ENCODE measurements at places on chromosomes 6 and 20.

- H3K36me3 ChIP-seq: peaks cover 19% of the 10 kb centered on the region
- DNase-seq: no peak
- H3K4me1 ChIP-seq: no peaks in the 10 kb centered on the region
Observed at GRCh38 chr20:62354811-62355341, 12.2 kb downstream of the LAMA5 start.

GRCh38 chr6:167298127-167298526, 7.0 kb downstream of the UNC93A start:
- no peaks in the 10 kb centered on the region for H3K4me1 ChIP-seq
- no peak overlapping the region for H3K27ac ChIP-seq
- H3K36me3 ChIP-seq: no peaks in the 10 kb centered on the region
- no peaks in the 10 kb centered on the region for H3K27me3 ChIP-seq
- no peak for DNase-seq
- no peak overlapping the region for H3K4me3 ChIP-seq

DNA sequence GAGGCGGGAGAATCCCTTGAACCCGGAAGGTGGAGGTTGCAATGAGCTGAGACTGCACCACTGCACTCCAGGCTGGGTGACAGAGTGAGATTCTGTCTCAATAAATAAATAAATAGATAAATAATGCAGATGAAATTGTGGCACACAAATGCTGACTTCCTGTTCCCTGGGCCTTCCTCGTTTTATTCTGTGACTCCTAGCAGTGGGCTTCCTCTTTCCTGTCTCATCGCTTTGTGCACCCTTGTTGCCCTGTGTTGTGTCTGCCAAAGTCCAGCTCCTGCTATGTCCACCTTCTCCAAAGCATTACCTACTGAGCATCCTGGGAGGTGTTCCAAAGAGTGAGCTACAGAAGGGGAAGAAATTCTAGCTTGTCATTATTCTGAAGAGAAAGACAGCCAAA, 100.2 kb upstream of the TIAM2 start:
- no peak overlapping the region for H3K4me3 ChIP-seq
- H3K27me3 ChIP-seq: no peaks in the 10 kb centered on the region
- no peak overlapping the region for H3K27ac ChIP-seq
- no peak for DNase-seq
- no peaks in the 10 kb centered on the region for H3K36me3 ChIP-seq
- no peaks in the 10 kb centered on the region for H3K4me1 ChIP-seq

GRCh38 chr6:115832786-115833185, 227.9 kb downstream of the FRK start:
- DNase-seq: no peak
- H3K27ac ChIP-seq: no peak overlapping the region
- no peak overlapping the region for H3K4me3 ChIP-seq
- no peaks in the 10 kb centered on the region for H3K27me3 ChIP-seq

DNA sequence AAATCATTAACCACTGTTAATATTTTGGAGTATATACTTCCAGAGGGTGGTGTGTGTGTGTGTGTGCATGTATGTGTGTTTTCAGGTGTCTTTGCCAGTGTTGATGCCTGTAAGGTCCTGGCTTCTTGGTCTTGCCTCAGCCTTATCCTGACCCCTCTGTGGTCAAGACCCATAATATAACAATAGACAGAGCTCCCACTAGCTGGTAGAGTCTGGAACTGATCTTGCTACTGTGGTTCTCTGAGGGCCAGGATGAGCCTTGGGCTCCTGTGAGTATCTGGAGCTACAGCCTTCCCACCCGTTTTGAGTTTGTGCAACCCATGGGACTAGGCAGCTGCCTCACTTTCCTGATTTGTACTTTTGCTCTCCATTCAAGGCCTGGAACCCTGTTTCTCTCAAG, 191.0 kb downstream of the IBTK start:
- H3K27me3 ChIP-seq: no peaks in the 10 kb centered on the region
- no peaks in the 10 kb centered on the region for H3K36me3 ChIP-seq
- DNase-seq: no peak

GRCh38 chr6:21840428-21840827, 246.9 kb downstream of the SOX4 start:
- H3K27ac ChIP-seq: no peak overlapping the region
- H3K4me3 ChIP-seq: no peak overlapping the region
- H3K36me3 ChIP-seq: no peaks in the 10 kb centered on the region
- DNase-seq: no peak

DNA sequence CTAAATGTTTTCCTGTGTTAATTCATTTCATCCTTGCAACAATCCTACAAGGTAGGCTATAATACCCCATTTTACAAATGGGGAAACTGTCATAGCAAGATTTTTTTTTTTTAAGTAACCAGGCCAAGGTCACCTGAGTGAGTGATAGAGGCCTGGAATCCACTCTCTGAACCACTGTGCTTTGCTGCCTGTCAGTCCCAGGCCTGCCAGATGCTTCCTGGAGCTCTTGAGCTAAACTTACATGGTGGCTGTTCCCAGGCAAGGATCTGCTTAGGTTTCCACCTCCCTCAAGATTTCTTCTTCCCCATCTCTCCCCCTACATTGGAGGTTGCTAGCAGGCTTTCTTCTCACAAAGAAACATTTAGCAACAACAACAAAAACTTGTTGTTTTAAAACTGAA, 32.7 kb upstream of the RNF8 start:
- H3K27ac ChIP-seq: peak overlapping the region; percentile 68
- H3K4me3 ChIP-seq: no peak overlapping the region
- no peak for DNase-seq
- H3K27me3 ChIP-seq: no peaks in the 10 kb centered on the region
- peaks cover 30% of the 10 kb centered on the region for H3K36me3 ChIP-seq

GRCh38 chr6:75211920-75212590, 6.2 kb upstream of the COL12A1 start:
- DNase-seq: no peak
- no peak overlapping the region for H3K27ac ChIP-seq
- H3K4me3 ChIP-seq: no peak overlapping the region
- H3K36me3 ChIP-seq: no peaks in the 10 kb centered on the region

GRCh38 chr20:6341491-6341890, 218.7 kb upstream of the FERMT1 start:
- no peak overlapping the region for H3K27ac ChIP-seq
- no peak overlapping the region for H3K4me3 ChIP-seq
- no peak for DNase-seq
- H3K36me3 ChIP-seq: no peaks in the 10 kb centered on the region

DNA sequence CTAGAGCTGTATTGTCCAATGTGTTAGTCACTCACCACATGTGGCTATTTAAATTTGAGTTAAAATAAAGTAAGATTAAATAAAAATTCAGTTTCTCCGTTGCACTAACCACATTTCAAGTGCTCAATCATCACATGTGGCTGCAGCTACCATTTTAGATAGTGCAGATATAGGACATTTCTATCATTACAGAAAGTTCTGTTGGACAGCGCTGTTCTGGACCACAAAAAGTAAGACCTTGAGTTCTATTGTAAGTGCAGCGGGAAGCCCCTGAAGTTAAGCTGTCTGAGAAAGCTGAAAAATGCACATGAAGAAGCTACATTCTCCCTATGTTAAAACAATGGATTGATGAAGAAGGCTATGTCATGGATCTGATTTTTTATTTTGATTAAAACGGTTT, 1.1 kb downstream of the ORC3 start:
- H3K27ac ChIP-seq: no peak overlapping the region
- peak overlapping the region; percentile 92 for H3K4me3 ChIP-seq
- no peaks in the 10 kb centered on the region for H3K27me3 ChIP-seq
- no peak for DNase-seq

GRCh38 chr6:17485181-17485580, 91.8 kb downstream of the CAP2 start:
- peaks cover 11% of the 10 kb centered on the region for H3K4me1 ChIP-seq
- H3K27me3 ChIP-seq: no peaks in the 10 kb centered on the region
- H3K4me3 ChIP-seq: no peak overlapping the region
- DNase-seq: no peak
- peak overlapping the region; percentile 74 for H3K27ac ChIP-seq

- DNase-seq: no peak
- no peak overlapping the region for H3K27ac ChIP-seq
- no peaks in the 10 kb centered on the region for H3K4me1 ChIP-seq
- H3K4me3 ChIP-seq: no peak overlapping the region
Observed at GRCh38 chr6:135796643-135797305, 54.7 kb upstream of the PDE7B start.

DNA sequence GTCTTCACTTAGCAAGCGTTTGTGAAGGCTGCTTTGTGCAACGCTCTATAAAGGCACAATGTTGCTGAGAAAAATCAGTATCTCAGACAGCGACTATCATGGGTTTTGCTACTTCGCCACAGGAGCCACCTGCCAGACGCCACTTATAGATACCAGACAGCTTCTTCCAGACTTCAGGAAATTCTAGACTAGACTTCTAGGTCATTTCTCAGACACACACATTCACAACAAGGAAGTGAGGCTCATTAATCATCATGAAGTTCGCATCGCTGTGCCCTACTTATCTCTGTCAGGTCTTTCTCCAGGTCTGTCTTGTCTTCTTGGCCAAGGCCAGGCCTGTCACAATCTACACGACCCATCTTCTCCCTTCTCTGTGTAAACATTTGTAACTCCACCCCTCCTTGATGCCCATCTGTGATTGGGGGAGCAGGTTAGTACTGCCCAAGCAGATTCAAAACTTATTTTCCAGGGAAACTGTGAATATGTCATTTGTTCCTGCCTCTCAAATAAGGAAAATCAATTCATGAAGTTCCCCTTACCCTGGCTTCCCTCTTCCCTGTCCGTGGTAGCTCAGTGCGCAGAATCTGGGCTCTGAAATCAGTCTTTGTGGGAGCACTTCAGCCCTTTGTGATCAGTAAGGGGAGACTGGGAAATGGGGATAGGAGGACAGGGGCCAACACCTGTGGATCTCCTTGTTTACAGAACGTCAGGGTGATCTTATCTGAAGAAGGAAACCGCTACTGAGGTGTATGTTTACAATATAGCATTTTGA, 115.5 kb downstream of the TNFAIP3 start:
- H3K27ac ChIP-seq: no peak overlapping the region
- no peak for DNase-seq
- H3K27me3 ChIP-seq: no peaks in the 10 kb centered on the region
- no peaks in the 10 kb centered on the region for H3K4me1 ChIP-seq

GRCh38 chr6:35804996-35805736, at the start of gene LHFPL5:
LHFPL5 (plus strand) TSS chr6:35805352; CDS start chr6:35805671, 319 bp downstream.
- peak within 1 kb of the TSS; percentile 24 for H3K4me3 ChIP-seq
- no peaks in the 10 kb centered on the region for H3K36me3 ChIP-seq
- peaks cover 6% of the 10 kb centered on the region for H3K4me1 ChIP-seq
- no peak for DNase-seq
- no peak within 1 kb of the TSS for H3K27ac ChIP-seq
- H3K27me3 ChIP-seq: no peaks in the 10 kb centered on the region

- no peak for DNase-seq
- H3K27me3 ChIP-seq: no peaks in the 10 kb centered on the region
- peaks cover 8% of the 10 kb centered on the region for H3K4me1 ChIP-seq
- H3K27ac ChIP-seq: no peak overlapping the region
- no peak overlapping the region for H3K4me3 ChIP-seq
Observed at GRCh38 chr20:2771631-2772080, 28.8 kb downstream of the CPXM1 start.

- DNase-seq: no peak
- no peak overlapping the region for H3K27ac ChIP-seq
- no peaks in the 10 kb centered on the region for H3K4me1 ChIP-seq
Observed at GRCh38 chr20:10571313-10571815, 102.4 kb downstream of the JAG1 start.

- H3K36me3 ChIP-seq: no peaks in the 10 kb centered on the region
- DNase-seq: no peak
- H3K4me3 ChIP-seq: peak overlapping the region; percentile 54
Observed at GRCh38 chr20:380763-381580, 412 bp downstream of the TRIB3 start.

DNA sequence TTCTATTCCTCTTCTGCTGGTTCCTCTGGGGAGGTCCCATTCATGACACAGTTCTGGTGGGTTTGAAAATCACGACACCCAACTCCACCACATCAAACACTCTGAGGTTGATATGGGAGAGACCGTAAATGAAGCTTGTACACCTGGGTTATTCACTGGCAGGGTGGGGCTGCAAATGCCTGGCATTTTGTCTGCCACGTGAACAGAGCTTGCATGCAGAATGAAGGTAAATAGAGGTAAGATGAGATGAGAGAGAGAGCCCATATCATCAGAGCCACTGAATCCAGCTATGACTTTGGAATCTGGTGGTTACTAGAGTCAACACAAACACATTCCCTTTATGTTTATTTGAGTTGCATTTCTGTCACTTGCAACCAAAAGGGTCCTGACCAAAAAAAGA, 97.4 kb downstream of the BANF2 start:
- no peak overlapping the region for H3K4me3 ChIP-seq
- H3K4me1 ChIP-seq: peaks cover 21% of the 10 kb centered on the region
- H3K36me3 ChIP-seq: no peaks in the 10 kb centered on the region
- no peak overlapping the region for H3K27ac ChIP-seq
- DNase-seq: no peak
- no peaks in the 10 kb centered on the region for H3K27me3 ChIP-seq

- peaks cover 9% of the 10 kb centered on the region for H3K4me1 ChIP-seq
- no peak within 1 kb of the TSS for H3K27ac ChIP-seq
- H3K4me3 ChIP-seq: no peak within 1 kb of the TSS
Observed at GRCh38 chr20:7940341-7940740, at the start of gene HAO1. HAO1 (minus strand) TSS chr20:7940458; CDS start chr20:7940422, 36 bp downstream.

DNA sequence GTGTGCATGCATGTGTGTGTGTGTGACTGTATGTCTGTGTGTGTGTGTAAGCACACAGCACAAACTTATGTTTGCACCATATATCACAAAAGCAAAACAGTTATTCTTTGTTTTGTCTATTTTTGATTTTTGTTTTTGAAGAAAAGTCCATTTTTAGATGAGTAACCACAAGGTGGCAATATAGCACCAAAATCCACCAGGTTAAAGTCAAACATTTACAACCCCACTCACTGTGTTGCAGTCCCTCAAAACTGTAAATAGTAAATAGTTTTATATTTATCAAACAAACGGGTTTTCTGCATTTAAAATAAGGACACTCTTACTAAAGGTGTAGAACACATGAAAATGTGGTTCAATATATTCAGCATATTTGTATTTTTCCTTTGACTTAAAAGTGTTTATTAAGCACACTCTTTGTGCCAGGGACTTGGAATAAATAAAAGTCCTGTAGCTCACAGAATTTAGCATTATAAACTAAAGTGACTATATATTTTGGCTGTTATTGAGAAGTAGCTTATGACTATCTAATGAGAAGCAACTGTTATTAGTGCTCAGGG, 118.5 kb downstream of the GFRAL start:
- no peak for DNase-seq
- H3K27ac ChIP-seq: no peak overlapping the region
- H3K4me1 ChIP-seq: no peaks in the 10 kb centered on the region
- H3K36me3 ChIP-seq: no peaks in the 10 kb centered on the region

GRCh38 chr6:48116699-48117645, 6.0 kb upstream of the PTCHD4 start:
- no peak for DNase-seq
- H3K27me3 ChIP-seq: no peaks in the 10 kb centered on the region
- H3K36me3 ChIP-seq: no peaks in the 10 kb centered on the region
- H3K4me3 ChIP-seq: no peak overlapping the region
- H3K4me1 ChIP-seq: no peaks in the 10 kb centered on the region
- no peak overlapping the region for H3K27ac ChIP-seq
